ENCODE measurements at places on chromosomes 7 and 10.

- DNase-seq = no peak
Measured at GRCh38 chr10:30963992-30964930, 67.4 kb downstream of the ZNF438 start.

- DNase-seq = no peak
Measured at GRCh38 chr10:458421-458851, 231.0 kb downstream of the DIP2C start.

- DNase-seq = no peak
Measured at GRCh38 chr10:122327237-122328206, 47.0 kb upstream of the PLEKHA1 start.

GRCh38 chr7:40604601-40605438 lies 470.0 kb downstream of the SUGCT start:
- DNase-seq = peak; percentile 41

DNA sequence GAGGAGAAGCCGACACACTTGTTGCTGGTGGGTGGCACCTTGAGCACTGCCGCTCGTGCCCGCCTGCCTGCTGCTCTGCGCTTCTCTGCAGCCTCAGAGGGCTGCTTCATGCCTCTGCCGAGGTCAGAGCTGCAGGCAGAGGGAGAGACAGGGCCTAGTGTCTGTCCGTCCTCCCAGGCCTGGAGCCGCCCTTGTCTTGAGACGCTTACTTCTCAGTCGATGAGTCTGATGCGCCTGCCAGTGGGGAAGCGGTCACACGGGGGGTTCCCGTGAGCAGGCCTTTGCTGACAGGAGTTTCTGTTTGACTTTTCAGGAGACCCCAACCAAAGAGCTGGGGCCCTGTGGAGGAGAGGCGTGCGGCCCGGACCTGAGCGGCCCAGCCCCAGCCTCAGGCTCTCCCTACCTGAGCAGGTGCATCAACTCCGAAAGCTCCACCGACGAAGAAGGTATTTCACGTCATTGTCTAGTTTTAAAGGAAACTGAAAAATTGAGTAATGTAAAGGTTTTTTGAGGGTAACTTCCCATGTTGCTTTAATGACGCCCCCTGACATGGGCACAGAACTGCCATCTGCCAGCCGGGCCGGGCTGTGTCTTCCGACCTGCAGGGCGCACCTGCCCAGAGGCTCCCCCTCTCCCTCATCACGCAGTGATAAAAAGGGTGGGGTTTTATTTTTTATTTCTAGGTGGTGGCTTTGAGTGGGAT lies 7.8 kb upstream of the BHLHA15 start:
- peak; percentile 79 for DNase-seq

- no peak for DNase-seq
Measured at GRCh38 chr7:5423976-5424748, 528 bp upstream of the TNRC18 start.

DNA sequence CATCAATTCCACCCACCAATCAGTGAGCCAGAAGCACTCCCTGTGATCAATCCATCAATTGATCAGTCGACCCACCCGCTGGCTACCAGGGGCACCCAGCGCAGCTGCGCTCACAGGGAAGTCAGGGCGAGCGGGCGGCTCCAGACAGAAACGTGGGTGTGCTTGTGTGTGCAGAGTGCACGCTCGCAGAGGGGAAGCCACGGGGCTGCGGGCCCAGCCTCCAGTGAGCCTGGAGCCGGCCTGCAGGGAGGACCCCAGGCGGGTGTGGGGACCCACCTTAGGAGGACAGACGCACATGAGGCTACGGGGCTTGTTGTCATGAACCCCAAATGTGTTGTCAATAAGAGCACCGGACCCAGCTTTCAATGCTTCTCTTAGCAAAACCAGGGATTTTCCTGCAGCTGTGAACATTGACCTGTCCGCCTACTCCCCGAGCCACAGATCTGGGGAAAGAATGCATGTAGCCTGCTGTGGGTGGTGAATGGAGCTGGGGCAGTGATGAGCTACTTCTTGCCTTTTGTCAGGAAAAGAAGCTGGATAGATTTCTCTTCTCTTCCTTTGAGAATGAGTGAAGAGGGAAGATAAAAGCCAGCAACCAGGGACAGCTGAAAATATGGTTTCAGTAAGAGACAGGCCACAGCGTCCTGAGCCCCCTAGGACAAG lies 497.8 kb downstream of the DNAJB6 start:
- no peak for DNase-seq

GRCh38 chr10:63462442-63462841 lies 3.3 kb downstream of the JMJD1C start:
- no peak for DNase-seq

GRCh38 chr10:130729876-130730275 lies 581.6 kb downstream of the TCERG1L start:
- no peak for DNase-seq

GRCh38 chr10:100811261-100811660 lies 65.9 kb downstream of the PAX2 start:
- DNase-seq = no peak

DNA sequence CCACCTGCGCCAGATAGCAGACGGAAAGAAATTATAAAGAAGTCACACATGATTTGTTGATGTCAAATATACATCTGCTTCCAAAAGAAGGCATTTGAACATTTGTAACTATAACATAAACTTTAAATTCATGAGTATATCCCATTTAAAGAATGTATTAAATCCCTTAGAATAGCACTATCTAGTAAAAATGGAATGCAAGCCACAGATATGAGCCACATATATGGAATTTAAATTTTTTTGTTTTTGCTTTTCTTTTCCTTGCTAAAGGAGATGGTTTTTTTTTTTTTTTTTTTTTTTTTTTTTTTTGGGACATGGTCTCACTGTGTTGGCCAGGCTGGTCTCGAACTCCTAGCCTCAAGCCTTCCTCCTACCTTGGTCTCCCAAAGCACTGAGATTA lies 730.8 kb downstream of the PHTF2 start:
- DNase-seq = no peak

DNA sequence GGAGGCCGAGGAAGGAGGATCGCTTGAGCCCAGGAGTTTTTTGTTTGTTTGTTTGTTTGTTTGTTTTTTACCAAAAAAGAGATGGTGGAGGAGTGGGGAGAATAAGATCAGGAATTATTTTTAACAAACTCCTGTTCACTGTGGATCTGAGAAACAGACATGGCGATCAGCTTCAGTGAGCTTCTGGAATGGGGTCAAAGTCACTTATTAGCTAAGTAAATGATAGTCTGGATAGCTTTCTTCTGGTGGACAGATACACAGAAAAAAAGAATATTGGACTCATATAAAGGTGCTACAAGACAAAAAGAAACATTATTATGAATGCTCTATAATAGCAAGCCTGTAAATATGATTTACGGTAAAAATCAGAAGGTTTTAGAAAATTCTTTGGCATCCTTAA lies 85.1 kb downstream of the POU6F2 start:
- DNase-seq = no peak

- no peak for DNase-seq
Measured at GRCh38 chr7:15795393-15795792, 108.9 kb upstream of the MEOX2 start.

DNA sequence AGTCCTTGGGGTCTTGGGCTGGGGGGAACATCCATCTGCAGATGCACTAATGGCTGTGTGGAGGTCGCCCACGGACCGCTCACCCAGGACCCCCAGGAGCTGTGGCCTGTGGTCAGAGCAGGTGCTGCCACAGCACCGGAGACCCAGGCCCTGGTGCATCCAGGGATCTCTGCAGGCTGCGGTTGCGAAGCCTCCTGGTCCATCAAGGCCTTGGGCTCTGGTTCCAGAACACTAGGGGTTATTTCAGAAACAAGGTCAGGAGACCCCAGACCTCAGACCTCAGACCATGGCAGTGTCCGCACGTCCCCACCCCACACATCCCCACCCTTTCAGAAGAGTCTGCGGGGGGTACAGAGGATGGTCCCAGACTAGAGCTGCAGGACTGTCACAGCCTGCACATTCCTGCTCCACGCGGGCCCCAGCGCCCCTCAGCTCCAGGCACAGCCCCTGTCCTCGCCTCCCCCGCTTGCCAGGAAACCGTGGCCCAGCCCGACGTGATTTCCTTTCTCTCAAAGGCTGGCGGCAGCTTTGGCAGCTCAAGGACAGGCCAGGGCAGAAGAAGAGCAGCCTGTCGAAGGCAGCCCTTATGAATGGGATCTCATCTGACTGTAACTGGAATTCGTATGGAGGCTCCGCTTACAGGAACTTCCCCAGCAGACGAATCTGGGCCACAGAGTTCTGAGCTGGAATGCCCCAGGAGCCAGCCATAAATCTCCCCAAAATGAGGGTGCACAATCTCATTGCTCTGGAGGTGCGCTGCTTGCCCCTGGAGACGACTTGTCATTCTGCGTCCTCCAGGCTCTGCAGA lies 136.2 kb upstream of the RET start:
- DNase-seq = peak; percentile 4

GRCh38 chr7:28516390-28517172 lies 104.3 kb downstream of the CREB5 start:
- DNase-seq = no peak

DNA sequence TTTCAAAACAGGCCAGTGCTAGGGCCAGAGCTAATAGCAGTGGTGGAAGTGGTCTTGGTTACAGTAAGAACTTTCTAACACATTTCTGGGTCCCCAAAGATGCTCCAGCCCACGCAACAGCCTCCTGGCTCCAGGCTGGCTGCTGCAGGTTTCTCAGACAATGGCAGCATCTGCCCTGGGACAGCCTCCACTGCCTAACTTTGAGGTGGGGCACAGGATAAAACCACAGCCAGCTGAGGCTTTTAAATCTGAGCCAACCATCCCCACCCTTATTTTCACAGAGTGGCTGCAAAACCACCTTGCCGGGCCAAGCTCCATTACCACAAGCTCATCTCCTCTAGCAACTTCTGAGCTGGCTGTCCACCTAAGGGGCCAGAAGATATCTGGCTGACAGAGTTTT lies 84.8 kb downstream of the FAM53B start:
- DNase-seq = no peak

- DNase-seq = peak; percentile 6
Measured at GRCh38 chr10:108358912-108359311, 1194.4 kb upstream of the SORCS1 start.

DNA sequence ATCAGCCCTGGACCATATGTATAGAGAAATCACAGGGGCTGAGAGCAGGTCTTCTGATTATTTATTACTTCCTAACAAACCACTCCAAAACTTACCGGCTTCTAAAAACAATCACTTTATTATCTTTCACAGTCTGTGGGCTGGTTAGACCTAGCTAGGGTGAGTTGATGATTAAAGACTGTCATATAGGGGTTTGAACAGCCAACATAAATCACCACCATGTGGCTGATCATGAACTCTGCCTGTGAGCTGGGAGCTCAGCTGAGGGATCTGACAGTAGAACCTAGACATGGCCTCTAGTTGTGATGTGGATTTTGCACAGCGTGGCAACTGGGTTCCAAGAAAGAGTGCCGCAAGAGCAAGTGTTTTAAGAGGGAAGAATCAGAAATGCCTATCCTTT lies 305.4 kb downstream of the CSTF2T start:
- DNase-seq = no peak

DNA sequence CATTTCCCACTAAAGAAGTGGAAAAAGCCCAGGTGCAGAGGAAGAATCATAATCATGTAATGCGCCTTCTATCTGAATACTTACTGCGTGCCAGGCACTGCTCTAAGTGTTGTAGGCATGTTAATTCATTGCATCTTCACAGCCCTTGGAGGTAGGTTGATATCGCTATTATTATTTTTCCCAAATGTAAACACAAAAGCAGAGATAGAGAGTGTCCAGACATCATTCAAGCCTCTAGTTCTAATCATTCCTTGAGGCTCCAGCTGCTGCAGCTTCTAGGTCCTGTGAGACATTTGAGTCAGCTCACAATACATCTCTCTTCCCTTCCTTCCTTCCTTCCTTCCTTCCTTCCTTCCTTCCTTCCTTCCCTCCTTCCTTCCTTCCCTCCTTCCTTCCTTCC lies 25.0 kb downstream of the GALNTL5 start:
- DNase-seq = no peak

DNA sequence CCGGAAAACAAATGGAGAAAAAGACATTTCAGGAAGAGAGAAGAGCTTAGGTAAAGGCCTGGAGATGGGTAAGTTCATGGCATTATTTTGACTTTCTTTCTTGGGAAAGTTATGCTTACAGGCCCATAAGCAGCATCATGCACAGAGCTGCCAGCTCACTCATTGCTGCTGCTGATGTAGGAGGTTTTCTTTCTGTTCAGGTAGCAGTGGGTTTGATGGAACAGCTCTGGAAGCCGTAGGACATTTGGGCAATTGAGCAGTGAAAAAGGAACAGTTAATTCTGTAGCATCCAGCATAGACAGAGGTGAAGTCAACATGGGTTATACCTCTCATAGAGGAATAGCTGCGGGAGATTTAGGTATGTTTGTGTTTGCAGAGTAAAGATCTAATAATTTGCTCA lies 3.3 kb downstream of the CHN2 start:
- DNase-seq = no peak

GRCh38 chr10:25125201-25125611 lies 49.6 kb upstream of the GPR158 start:
- no peak for DNase-seq

- DNase-seq = no peak
Measured at GRCh38 chr10:509361-510102, 179.9 kb downstream of the DIP2C start.

DNA sequence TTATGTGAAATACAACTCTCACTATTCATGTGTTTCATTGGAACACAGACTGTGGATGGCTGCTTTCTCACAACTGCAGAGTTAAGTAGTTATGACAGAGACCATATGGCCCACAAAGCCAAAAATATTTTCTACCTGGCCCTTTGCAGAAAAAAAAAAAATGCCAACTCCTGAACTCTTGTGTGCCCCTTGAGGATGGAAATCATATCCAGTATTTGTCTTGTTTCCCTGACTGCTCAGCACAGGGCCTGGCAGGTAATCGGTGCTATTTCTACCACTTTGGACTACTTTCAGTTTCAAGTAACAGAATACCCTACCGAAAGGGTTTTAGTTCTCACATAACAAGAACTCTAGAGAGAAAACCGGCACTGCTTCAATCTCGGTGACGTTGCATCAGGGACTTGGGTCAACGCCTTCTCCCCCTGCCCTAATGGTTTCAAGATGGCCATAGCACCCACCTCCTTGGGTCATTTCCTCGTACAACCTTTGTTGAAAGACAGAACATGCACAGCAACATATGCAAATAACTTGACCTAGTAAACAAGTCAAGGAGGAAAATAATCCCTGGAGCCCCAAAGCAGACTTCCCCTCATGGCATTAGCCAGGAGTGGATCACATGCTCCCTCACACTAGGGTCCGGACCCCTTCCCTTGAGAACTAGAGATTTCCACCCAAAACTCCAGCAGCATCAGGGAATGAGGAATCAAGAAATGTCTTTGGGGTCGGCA lies 11.8 kb upstream of the GPNMB start:
- peak; percentile 75 for DNase-seq

DNA sequence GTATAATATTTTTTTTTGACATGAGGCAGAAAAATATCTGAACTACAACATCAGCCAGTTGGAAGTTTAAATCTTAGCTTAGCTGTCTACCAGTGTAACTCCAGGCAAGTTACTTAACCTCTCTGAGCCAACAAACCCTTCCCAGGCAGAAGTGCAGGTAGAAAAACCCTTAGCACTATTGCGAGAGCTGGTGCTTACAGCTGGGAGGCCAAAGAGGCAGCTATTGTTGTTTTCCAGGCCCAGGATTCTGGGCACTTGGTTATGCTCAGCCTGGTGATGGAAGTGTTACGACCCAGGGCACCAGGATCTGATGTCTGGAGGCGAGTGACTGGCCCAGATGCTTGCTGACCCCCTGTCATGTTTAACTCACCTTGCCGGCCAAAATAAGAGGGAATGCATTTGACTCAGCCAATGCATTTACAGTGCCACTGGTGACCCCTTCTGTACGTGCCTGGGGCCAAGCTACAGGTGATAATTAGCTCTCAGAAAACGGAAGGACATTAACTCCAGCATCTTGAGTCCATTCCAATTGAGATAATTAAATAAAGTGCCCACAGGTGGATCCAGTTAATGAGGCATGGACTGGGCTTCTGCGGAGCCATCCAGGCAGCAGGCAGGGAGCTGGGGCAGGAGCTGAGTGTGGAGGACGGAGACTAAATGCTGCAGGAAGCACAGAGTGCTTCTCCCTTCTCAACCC lies 126.5 kb upstream of the HABP2 start:
- DNase-seq = no peak
